Fibroblast of lung (primary cell): ENCODE measurements at places on chromosomes 7 and 10. TPM values are rescaled to one million over a fixed set of nuclear protein-coding genes. Genes with fewer than 3 reads are reported as not detected.

The FAM237B gene
- total RNA-seq, result under 0.01 TPM in 1 of 2 replicates, not detected in the other

The MORN4 gene
- total RNA-seq, result 6.4 and 13.4 TPM in 2 replicates

The EGR2 gene
- total RNA-seq, result 0.33 and 2.1 TPM in 2 replicates

The NEUROG3 gene
- total RNA-seq, result not detected in 2 replicates

The SFTPA1 gene
- total RNA-seq, result not detected in 2 replicates

The TACC2 gene
- 4.6 and 7.6 TPM in 2 replicates for total RNA-seq

The AQP1 gene
- 10.8 and 44.6 TPM in 2 replicates for total RNA-seq

The NOC3L gene
- total RNA-seq, result 27.2 and 31.3 TPM in 2 replicates

The ATG9B gene
- total RNA-seq, result under 0.01 TPM in 1 of 2 replicates, not detected in the other

The STEAP2 gene
- total RNA-seq, result 26.3 and 29.8 TPM in 2 replicates

GRCh38 chr10:47044741-47045140 is 133.5 kb downstream of the PTPN20 start:
- DNase-seq, result no peak

GRCh38 chr10:35079763-35080162 is 10.4 kb downstream of the CUL2 start:
- DNase-seq, result peak; percentile 59

DNA sequence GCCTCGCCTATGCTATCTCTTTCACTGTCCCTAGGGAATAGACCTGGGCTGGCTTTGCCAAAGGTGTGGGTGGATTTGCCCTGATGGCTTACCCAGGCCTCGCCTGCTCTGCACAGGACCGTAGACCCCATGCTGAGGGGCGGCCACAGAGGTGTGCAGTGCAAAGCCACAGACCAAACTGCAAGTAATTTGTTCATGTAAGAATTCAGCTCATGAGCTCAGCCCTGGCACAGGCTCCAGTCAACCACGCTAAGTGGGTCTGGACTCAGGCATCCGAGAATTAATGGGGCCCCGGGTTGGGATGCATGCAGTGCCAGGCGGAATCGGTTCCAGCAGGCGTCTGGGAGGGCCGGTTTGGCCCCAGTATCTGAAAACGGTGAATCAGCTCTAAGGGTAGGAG is 445.2 kb downstream of the DNAJB6 start:
- peak; percentile 4 for DNase-seq

GRCh38 chr7:151051108-151051507 is 2.8 kb downstream of the ASIC3 start:
- peak; percentile 74 for DNase-seq

DNA sequence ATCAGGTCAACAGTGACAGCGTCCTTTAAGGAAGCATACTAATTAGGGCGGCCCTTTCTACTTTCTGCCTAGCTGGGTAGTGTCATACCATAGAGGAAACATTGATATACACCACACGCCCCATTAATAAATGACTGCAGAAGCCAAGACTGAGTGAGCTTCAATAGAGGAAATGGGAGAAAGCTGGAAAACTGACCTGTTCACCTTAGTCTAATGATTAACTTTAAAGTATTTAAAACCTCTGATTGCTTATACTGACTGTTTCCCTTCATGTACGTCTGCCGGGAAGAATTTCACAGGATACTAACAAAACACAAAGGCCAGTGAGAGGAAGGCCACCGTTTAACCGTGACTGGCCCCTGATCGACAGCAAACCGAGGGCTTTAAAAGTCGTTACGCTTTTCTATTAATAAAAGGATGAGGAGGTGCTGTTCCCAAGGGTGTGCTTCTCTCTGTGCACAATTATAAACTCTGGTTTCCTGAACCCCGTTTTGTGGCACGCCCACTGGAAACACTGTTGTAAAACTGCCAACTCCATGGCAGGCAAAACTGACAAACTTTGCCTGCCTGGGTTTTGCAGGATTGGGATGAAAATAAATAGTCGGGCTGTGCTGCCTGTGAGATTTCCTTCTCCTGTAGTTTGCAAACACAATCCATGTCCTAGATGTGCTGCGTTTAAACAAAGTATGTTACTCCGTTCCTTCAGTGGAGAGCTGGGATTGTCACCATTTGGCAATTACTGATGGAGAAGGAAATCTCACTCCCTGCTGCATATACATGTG is 137.6 kb downstream of the NRP1 start:
- DNase-seq, result peak; percentile 37

- no peak for DNase-seq
Observed at GRCh38 chr7:33714208-33714607, 191.1 kb upstream of the BMPER start.

DNA sequence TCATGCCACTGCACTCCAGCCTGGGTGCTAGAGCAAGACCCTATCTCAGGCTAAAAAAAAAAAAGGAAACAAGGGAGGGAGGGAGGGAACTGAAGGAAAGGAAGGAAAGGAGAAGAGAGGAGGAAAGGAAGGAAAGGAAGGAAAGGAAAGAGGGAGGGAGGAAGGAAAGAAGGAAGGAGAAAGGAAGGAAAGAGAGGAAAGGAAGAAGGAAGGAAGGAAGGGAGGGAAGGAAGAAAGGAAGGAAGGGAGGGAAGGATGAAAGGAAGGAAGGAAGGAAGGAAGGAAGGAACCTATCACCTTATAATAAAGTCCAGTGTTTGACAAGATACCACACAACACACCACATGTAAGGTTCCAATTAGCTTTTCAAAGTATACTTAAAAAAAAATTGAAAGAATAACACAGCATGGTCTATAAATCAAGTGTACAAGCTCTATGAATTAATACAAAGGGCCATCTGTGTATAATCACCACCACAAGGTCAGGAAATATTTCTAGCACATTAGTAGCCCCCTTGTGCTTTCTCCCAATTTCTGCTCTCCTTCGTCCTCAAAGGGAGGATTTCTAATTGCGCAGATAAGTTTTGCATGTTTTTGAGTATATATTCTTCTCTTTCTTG is 26.4 kb downstream of the RNF216 start:
- no peak for DNase-seq

DNA sequence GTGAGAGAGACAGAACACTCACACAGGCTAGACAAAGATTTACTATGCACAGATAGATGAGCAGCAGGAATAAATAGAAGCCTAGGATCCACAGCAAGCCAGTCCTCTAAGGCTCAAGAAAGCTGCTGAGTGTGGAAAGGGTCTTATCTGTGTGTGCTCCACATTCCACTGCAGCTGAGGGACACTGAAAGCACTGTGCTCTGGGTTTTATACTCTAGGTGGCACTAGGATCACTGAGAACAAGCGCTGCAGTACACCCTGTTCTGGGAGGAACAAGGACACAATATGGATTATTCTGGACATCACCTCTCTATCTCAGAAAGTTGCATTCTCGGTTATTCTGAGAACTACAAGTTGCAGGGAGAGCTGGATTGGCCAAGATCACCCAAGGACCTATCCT is 4.9 kb upstream of the KLHL7 start:
- DNase-seq, result no peak

- DNase-seq, result peak; percentile 73
Observed at GRCh38 chr7:33849004-33849403, 56.3 kb upstream of the BMPER start.

GRCh38 chr7:158603773-158604755 is 16.4 kb upstream of the PTPRN2 start:
- DNase-seq, result no peak

GRCh38 chr7:131052285-131052904 is 275.3 kb upstream of the MKLN1 start:
- DNase-seq, result no peak

DNA sequence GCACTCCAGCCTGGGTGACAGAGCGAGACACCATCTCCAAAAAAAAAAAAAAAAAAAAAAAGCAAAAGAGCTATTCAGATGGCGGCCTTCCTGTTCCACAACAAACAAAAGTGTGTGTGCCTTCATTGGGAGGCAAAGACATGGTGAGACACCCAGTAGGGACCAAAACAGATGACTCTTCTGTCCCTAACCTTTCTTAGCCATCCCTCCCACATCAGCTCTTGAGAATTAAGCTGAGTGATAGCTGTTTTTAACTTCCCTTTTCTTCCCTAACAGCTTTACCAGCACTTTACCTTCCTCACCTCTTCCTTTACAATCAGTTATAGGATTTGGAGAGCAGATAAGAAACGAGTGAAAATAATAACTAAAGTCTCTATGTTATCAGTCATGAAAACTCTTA is 48.2 kb downstream of the ARMH3 start:
- DNase-seq, result no peak

DNA sequence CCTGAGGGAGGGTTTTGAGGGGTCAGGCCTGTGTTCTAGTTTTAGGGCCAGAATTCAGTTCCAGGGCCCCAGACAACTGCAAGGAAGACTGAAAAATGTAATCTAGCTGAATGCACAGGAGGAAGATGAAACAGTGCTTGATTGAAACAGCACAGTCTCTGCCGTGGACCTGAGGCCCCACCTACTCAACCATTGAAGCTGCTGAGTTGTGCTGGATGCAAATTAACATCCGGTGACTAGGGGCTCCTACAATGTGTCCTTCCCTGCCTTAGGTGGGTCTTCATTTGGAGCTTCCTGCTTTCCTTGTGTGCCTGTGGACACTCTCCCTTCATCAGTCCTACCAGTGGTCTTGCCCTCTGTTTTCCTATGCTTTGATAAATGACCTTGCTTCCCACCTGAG is 5.7 kb downstream of the GLRX3 start:
- DNase-seq, result no peak
